ENCODE measurements at places on chromosomes 7 and 10.

GRCh38 chr7:92836489-92836999 is at the start of gene CDK6:
Gene CDK6 (minus strand): TSS chr7:92836573. CDS start chr7:92833323, 3,250 bp downstream.
- no peak for DNase-seq

DNA sequence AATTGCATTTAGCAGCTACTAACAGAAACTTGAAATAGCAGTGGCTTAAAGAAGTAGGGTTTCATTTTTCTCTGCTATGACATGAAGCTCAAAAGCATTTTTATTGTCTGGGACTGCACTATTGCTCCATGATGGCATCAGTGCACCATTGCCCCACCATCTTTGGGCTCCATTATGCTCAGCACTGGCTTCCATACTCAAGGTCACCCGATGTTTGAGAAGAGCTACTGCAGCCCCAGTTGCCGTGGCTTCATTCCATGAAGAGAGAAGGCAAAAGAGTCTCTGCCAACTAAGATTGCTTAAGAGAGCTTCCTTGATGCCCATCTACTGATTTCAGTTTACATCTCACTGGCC is 192.2 kb upstream of the LRGUK start:
- no peak for DNase-seq

- DNase-seq, result peak; percentile 68
Measured at GRCh38 chr7:55572378-55573233, at the start of gene VOPP1. Gene VOPP1 (minus strand): TSS chr7:55572502. CDS start chr7:55572324, 178 bp downstream.

GRCh38 chr7:124031919-124032318 is 948 bp downstream of the TMEM229A start:
- no peak for DNase-seq

DNA sequence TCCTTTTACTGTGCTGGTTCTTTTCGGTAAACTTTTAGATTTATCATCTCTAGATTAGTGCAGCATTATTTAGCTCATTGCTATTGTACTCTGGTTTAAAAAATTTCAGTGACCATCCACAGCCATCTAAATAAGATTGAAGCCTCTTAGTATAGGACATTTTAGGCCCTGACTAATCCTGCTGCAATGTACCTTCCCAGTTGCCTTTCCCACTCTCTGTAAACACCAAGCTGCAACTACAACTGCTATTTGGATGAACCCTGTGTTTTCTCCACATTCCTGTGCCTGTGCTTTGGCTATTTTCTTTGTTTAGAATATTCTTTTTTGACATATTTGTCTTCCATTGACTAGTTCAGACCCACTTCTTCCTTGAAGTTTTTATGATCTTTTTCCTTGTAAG is 314.6 kb downstream of the AUTS2 start:
- DNase-seq, result no peak

DNA sequence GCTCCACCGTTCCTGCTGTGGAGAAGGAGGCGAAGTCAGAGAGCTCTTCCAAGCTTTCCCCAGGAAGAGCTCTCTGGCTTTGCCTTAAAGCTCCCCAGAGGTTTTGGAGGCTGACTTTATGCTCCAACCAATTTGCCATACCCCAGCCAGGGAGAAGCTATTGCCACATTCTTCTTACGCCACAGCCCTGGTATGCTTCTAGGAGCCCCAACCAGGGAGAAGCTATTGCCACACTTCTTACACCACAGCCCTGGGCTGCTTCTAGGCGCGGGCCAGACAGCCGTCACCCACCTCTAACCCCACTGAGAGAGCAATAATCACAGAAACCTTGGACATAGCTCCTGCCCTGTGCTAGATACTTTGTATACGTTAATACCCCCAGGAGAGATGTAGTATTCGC is 951 bp downstream of the ELOVL3 start:
- no peak for DNase-seq

- peak; percentile 19 for DNase-seq
Measured at GRCh38 chr7:30136117-30136731, 1.4 kb downstream of the MTURN start.

DNA sequence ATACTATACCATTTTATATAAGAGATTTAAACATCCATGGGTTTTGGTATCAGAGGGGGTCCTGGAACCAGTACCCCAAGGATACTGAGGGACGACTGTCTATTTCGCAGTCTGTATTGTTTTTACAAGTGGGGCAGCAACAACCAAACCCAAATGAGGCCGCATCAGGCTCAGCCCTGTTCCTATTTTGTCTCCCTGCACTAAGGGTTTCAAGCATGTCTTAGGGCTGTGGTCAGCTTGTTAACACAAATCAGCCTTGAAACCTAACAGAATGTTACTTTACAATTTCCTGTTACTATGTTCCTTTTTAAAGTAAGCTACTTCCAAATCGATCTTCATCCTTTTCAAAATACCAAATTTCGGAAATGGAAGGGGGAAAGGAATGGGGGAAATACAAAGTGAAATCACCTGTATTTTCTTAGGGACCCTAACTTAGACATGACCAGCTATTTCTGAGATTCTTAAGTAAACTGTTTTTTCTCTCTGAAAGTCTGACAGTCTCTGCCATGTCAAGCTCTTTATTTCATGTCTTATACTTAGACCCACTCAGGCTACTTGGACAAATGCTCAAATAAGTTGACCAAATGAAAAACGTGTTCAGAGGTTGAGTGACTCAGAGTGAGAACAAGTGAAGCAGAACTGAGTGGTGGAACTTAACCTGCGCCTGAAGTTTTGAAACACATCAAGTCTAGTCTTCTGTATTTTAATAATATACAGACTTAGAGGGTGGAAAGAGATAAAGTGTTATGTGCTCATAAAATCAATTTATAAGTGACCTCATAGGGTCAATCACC is 75.8 kb downstream of the C1GALT1 start:
- DNase-seq, result no peak

DNA sequence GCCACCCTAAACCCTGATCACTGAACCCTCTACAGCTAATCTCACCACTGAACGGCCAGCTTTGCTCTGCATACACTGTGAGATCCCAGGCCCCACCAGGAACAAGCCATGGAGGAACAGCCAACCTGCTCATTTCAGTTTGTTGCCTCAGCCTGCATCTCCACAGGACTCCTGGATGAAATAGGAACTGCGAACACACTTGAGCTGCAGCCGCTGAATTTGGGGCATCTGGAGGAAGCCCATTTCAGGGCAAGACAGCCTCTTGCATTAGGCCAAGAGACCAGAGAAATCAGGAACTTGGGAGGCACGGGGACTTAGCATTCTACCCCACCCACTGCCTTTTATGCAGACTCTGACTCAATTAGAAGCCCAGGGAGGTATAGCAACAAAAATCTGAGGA is 14.5 kb upstream of the EGR2 start:
- no peak for DNase-seq

GRCh38 chr7:92631850-92632487 is 41.8 kb upstream of the FAM133B start:
- DNase-seq, result no peak

GRCh38 chr10:32960022-32960421 is 2.0 kb upstream of the ITGB1 start:
- DNase-seq, result no peak

DNA sequence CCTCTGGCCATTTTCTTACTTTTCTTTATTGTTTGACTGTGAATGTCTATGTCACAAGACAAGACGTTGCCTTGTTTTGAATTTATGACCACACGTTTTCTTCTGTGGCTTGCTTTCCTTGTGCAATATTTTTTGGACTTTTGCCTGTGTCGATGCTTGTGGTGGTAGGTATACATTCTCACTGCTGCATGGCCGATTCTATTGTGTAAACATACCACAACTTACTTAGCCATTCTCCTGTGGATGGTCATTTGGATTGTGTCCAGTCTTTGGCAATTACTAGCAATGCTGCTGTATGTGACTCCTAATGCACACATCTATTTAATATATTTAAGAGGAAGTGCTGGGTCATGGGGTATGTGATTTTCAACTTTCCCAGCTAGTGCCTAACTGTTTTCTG is 18.0 kb upstream of the DLG5 start:
- DNase-seq, result no peak

GRCh38 chr7:147563669-147564068 is 1026.9 kb upstream of the C7orf33 start:
- DNase-seq, result no peak

DNA sequence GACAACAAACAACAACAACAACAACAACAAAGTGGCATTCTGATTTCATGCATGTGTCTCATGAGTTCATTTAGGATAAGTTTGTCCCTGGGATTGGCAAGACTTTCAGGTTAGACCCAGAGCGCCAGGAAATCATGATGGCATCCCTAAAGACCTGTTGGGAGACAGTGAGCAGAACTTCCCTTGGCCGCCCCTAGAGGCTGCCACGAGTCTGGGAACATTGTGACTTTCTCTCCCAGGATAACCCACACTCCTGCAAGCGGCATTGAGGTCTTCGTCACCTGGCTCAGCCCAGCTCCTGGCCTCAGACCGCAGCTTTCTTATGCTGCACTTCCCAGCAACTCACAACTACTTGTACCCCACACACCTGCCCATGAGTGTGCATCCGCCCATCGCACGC is 80.5 kb upstream of the RNF32 start:
- DNase-seq, result peak; percentile 3

DNA sequence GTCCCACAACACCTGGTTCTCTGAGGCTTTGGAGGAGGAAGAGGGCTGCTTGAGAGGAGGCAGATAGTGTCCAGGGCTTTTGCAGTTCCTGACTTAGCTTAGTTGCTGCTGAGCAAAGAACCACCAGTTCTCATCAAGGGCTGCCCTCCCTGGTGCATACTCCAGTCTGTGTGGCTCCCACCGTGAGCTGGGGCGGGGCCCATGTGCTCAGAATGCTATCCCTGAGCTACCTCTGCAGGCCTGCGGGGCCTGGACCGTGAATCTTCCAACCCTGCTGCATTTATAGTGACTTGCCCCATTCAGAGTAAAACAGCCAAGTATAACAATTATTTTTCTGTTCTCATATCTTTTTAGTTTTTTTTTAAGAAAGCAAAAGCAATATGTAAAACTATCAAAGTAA is 49.2 kb downstream of the TACR2 start:
- no peak for DNase-seq

- no peak for DNase-seq
Measured at GRCh38 chr7:31049005-31049765, 2.9 kb upstream of the ADCYAP1R1 start.

DNA sequence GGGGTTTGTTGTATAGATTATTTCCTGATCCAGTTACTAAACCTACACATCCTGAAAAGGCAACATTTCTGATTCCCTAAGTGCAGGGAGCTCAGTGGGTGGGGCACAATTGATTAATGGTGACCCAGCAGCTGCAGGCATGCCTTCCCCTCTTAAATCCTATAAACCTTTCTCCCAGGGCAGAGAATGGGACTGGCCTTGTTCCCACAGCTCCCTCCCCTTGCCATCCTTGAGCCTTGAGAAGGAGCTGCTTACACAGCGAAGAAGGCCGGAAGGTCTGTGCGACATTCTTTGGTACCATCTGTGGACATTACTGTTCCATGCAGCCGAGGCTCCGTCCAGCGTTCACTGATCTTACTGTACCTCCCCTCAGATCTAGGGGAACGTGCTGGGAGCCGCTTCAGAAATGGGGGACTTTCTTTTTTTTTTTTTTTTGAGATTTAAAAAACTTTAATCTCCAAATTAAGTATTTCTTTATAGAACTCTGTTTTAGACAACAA is 14.3 kb downstream of the KLF6 start:
- no peak for DNase-seq

- DNase-seq, result no peak
Measured at GRCh38 chr7:96067321-96067720, 254.6 kb downstream of the SLC25A13 start.

DNA sequence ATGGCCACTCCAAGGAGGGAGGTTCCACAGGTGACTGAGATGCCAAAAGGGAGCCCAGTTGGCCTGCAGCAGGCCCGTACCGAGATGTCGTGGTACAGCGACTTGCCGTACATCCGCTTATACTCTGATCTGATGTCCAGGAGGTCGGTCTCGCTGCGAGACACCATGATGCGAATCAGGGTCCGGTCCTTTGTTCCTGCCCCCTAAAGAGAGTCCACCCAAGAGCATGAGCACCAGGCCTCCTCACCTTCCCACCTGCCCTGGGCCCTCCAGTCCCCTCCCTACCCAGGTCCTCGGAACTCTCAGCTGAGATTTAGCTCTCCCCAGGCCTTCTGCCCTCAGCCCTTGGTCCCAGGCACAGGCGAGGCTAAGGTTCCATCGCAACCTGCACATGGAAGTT is 25.0 kb downstream of the PLAC9 start:
- no peak for DNase-seq

DNA sequence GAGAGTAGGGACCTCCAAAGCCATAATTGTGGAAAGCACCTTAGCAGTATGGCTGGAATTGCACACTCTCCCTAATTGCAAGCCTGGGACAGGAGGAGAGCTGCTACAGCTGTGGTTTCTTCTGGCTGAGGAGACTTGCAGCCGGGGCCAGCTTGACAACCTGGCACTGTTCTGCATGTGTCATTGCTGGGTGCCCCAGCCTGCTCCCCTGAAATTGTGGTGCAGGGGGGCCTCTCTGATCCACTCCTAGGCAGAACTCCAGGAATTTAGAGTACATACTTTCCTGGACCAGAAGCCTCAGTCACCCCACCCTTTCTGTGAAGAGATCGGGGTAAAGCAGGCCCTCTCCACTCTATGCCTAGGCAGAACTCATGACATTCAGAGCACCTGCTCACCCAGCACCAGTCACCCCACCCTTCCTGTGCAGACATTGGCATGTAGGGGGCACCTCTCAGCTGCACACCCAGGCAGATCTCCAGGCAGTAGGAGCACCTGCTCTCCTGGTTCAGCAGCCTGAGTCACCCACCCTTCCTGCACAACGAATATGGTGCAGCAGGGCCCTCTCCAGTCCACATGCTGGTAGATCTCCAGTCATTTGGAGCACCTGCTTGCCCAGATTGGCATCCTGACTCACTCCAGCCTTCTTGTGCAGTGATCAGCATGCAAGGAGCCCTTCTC is 34.4 kb upstream of the DYNC1I1 start:
- DNase-seq, result peak; percentile 75

All from SHP77 (cell line).